NCI-H2107 (cell line): ENCODE measurements at places on chromosomes 12 and 14.

DNA sequence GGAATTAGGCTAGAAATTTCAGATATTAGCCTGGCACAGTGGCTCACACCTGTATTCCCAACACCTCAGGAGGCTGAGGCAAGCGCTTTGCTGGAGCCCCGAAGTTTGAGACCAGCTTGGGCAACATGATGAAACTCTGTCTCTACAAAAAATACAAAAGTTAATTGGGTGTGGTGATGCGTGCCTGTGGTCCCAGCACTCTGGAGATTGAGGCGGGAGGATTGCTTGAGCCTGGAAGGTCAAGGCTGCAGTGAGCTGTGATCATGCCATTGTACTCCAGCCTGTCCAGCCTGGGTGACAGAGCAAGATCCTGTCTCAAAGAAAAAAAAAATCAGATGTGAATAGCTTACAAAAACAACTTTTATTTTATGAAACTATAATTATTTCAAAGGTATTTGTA, 15.1 kb downstream of the FRMD6 start:
- DNase-seq = no peak

- DNase-seq = no peak
Measured at GRCh38 chr14:71250791-71251190, 343.5 kb downstream of the PCNX1 start.

- DNase-seq = no peak
Measured at GRCh38 chr14:68403191-68404145, 389.4 kb downstream of the ZFP36L1 start.

DNA sequence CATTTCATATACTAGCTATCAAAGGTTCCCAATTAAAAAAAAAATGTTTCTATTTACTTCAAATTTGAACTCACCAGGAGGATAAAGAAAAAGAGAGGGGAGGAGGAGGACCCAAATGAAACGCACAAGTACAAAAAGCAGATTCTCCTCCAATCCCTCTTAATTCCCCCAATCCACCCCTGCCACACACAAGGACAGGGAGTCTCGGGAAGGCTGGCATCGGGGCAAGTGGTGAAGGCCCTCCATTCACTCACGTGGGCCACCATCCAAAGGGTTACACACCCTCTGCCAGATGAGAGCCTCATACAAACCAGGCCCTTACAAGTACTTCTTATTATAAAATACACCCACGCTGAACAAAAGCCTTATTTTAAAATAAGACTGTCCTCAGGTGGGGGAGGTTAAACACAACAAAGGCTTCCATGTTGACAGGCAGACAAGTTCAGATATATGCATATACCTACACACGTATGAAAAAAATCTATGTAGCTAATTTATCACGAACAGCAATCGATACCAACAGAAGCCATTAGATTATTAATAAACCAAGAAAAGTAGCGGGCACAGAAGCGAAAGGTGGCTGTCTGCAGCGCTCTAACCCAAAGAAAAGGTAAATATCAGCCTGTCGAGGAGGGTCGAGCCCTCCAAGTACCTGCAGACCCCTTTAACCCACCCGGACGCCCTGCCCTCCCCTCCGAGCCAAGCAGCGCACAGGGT, 1.5 kb downstream of the ATP2B1 start:
- no peak for DNase-seq

GRCh38 chr12:53045696-53046045, 4.2 kb upstream of the TNS2 start:
- no peak for DNase-seq
